Inflammatory macrophage (primary cell): ENCODE measurements at places on chromosomes 13 and 19.

DNA sequence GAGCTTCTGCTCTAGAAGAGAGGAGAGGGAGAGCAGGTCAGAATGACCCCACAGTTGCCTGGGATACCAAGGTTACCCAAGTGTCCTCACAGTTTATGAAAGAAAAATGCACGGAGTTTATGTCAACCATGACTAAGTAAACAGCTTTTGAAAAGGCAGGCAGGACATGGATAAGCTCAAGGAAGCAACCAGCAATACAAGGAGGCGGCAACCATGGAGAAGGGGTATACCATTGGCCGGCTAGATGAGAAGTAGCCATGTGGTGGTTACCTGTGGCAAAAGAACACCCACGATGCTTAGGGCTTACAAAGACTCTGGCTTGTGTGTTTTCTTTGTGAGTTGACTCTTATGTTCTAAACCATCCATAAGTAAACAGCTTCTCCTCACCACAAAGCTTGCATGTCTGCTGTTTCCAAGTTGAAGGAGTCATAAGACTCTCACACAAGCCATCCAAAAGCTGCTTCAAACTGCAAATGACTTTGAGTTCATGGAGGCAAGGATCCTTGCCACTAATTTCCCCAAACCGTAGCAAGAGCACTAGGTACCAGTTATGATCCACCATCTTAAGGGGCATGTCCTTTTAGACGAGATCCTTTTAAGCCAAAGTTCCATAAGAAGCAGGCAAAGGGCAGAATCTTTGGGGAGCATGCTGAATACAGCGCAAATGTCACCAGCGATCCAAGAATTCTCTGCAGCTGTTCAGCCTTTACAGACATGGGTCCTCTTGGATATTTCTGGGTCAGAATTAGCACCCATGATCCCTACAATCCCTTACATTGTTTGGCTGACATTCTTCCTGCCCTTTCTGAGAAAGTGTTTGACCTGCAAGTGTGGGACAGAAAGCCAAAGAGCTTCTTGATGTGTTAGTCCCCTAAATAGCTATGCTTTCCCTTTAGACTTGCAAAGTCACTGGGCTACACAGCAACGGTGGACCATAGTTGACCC, 74.8 kb upstream of the IPO5 start:
- no peak for DNase-seq

DNA sequence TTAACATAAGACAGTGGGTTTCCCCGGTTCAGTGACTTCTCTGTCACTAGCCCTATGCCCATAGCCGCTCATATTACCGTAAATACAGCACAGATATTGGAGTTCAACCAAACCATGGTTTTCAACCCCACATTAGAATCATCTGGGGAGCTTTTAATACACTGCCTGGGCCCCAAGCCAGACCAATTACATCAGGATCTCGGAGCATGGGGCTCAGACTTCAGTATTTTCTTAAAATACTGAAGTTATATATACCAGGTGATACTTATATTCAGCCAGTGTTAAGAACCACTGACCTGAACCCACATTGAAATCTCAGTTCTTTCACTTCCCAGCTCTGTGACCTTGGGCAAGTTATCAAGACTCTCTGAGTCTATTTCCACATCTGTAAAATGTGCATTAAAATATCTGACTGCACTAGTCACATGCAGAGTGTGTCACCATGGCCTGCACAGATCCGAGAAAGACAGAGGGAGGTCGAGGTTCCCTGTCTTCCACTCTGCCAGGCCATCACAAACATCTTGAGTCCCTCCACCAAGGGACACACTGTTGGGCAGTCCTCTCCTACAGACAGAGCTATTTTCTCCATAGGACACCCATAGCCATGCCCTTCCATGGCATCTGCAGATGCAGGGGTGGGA, 32.2 kb upstream of the IPO5 start:
- no peak for DNase-seq

DNA sequence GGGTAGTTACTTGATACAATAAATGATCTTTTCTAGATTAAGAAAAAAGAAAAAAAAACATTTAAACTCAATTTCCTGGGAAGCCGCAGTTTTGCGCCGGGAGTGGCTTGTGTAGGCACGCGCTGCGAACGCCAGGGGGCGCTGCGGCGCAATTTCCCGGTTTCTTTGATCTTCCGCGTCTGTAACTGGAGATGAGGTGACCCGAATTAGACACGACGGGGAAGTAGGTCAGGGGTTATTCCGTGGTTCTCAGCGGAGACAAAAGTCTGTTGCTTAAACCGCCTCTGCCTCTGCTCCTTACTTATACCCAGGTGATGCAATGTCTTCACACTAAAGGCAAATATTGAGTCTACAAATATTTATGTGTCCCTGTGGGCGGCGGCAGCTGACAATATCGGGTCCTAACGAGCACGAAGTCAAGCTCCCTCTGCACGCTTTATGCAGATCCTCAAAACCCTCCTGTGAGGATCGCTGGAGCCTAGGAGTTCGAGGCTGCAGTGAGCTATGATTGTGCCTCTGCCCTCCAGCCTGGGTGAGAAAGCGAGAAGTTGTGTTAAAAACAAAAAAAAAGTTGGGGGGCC, 15.2 kb downstream of the STXBP2 start:
- DNase-seq, result peak; percentile 99

- DNase-seq, result no peak
These were observed 435.6 kb upstream of the SLITRK5 start for GRCh38 chr13:87235621-87236020.

DNA sequence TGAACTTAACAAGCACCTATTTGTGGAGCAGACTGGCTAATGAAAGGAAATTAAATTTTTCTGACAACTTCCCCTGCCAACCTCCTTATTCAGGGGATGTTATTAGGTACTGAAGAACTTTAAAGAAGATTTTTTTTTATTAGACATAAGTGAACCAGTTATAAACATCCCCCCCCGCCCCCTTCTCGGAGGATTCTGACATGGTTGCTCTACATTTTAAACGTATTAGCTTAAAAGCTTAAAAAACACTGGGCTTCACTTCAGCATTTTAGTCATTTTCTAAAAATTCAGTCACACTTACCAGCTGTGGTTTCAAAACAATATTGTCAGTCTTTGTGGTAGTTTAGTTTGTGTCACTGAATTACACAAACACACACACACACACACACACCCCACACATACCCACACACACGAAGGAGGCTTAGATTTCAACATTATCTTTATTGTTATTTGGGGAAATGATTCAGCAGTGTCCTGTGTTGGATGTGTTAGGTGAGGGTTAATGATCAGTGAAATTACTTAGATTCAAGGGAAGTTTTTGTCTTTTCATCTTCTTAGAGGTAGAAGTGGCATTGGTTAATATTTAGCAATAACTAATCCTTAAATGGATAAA, 145.7 kb downstream of the PCCA start:
- DNase-seq, result peak; percentile 53

DNA sequence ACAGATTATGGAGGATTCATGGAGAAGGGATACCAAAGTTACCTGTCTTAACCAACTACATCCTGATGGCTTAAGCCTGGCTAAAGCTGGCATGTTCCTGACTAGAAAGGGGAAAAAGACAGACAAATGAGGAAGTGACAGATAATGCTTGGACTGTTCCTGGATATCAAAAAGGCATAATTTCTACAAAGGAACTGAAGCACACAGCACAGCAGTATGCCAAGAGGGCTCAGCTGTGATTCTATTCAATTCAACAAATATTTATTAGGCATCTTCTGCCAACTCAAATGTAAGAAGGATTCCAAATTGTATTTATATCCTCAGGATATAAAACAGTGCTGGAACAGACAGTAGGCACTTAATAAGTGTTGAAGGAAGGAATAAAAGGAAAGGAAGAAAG, 59.5 kb downstream of the KLF12 start:
- no peak for DNase-seq

DNA sequence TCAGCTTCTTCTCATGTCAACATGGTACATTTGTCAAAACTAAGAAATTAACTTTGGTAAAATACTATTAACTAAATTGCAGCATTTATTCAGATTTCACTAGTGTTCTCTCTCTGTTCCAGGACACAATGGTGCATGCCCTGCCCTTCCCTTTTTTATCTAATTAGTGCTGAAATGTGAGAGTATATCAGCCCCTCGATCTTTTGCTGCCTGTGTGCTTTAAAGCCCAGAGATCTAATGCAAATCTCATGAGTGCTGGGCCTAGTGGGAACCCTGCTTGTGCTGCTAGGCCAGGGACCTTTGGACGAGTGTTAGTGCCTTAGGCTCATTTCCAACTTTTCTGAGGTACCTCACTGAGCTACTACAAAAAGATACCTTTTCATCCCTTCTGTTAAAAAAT, 221.1 kb upstream of the EDNRB start:
- DNase-seq, result no peak

- no peak for DNase-seq
These were observed 660.9 kb downstream of the LIG4 start for GRCh38 chr13:107554460-107554859.

DNA sequence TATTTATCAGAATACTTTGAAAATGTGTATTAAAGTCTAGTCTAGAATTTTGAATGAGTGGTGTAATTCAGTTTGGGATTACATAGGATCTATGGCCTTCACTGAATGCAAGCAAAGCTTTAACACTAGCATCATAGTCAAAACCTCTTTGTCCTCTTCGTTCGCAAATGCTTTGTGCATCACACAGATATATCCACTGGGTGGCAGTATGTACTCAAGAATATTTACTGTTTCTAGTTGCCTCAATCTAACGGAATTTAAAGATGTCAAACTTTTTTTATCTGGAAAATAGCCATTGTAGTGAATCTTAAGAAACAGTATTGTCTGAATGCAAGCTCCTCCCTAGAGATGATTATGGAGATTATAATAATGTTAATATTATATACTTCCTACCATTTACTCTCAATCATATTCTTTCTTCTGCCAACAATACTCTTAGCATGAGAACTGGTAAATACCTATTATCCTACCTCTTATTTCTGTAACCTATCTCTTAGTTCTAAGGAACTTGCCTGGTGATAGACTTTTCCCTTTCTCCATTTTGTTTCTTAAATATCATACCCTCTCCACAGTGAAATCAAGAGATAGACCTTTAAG, 25.8 kb downstream of the LACC1 start:
- peak; percentile 76 for DNase-seq

DNA sequence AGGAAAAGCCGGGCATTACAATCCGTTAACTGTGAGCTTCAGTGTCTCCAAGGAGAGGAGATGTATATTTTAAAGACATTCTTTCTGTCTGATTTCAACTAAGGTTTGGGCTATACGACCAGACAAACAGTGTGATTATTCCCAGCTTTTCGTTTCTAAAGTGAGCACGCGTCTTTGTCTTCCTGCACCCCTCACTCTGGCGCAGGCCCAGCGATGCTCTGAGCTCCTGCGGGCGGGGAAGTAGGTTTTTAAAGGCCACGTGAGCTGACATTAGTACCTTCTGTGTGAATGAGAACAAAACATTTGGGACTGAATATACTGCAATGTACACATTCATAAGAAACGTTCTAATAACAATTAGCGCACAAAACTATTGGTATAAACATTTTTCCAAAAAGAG, 15.3 kb upstream of the RANBP3 start:
- DNase-seq, result no peak

GRCh38 chr13:112696869-112697465, 7.1 kb downstream of the ATP11A start:
- no peak for DNase-seq

GRCh38 chr19:4186087-4186993, 3.9 kb downstream of the ANKRD24 start:
- DNase-seq, result peak; percentile 80

DNA sequence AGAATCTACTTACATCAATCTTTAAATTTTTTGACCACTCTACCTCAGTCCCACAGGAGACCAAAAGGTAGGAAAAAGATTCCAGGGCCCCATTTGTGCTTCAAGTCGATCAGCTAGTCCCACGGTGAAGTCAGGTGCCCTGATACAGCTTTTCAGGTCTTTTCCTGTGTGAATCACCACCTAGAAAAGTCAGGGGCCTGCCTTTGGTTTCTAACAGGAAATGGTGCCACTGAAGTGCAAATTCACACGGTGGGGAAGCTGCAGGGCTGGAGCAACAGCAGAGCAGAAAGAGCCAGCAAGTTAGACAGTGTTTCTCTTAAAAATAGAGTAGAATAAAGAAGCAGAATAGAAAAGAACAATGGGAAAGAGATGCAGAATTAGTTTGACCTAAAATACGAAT, 107.5 kb downstream of the KLF12 start:
- no peak for DNase-seq

- DNase-seq, result peak; percentile 58
These were observed 82.4 kb downstream of the KCTD12 start for GRCh38 chr13:76803831-76804230.
